Chondrocyte (in vitro differentiated cells): ENCODE measurements at places on chromosomes 16 and 17.

DNA sequence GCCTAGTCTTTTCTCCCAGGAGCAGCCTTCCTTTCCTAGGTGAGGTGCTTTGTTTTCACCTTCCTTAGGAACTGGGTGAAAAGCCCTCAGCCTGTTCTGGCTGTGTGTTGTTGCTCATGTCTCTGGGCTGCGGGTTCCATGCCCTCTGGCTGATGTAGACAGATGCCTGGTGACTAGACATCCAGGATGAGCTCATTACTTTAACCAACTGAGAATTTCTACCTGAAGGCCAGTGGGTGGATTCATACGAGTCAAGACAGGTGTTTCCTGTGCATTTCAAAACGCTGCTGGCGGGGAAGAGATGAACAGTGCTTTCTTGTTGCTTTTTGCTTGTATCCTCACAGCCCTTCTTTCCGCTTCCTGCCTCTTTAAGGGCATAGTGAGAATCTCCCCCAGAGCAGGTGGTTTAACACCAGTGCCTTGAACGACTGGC, 22.3 kb downstream of the SAP30BP start:
- peak; percentile 29 for DNase-seq

DNA sequence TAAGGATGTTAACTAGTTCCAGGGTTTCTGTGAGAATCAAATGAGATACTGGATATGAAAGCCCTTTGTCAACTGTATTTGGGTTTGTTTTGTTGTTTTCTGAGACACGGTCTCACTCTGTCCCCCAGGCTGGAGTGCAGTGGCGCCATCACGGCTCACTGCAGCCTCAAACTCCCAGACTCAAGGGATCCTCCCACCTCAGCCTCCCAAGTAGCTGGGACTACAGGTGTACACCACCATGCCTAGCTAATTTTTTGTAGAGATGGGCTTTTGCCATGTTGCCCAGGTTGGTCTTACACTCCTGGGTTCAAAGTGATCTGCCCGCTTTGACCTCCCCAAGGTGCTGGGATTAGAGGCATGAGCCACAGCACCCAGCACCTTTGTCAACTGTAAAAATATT, 8.9 kb downstream of the SUPT4H1 start:
- DNase-seq: no peak

- DNase-seq: no peak
Observed at GRCh38 chr17:4978726-4979125, 8.7 kb downstream of the CAMTA2 start.

DNA sequence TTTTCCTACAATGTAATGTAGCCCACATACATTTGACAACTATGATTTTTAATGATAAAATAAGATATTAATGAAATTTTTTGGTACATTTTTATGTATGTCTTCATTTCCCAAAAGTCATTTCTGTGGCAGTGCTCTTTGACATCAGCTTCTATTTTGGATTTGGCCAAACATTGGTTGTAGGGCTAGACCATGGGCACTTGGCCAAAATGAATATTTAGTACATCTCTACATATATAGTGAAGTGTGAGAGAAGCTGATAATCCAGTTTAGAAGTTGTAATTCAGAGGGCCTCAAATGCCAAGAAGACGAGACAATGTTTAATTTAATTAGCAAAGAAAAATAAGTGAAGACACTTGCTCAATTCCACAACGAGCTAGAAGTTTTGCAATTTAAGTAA, 724.9 kb upstream of the SOX9 start:
- no peak for DNase-seq

DNA sequence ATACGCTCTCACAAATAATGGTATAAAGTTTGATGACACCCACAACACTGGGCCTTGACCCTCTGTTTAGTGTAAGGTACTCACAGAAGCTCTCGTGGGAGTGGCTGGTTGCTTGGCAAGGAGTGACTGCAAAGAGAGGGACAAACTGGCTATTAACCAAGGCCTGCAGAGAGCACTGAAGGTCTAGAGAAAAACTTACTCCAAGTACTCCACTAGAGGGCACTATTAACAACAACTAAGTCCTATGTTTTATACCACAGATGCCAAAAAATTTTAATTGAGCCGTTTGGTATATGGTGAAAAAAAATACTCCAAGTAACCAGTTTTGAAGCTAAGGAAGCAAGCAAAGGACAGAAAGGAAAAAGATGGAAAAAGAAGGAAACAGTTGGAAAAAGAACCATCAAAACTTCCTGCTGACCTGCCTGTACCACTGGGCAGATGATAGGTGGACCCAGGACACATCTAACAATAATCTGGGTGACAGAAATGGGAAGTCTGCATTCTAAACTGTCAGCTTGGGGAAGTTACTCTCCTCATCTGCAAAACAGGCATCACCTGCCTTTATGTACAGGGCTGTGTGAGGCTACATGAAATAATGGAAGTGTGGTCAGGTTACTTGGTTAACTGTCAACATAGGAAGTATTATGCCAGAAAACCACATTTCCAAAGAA, 23.2 kb downstream of the DYNC1LI2 start:
- DNase-seq: no peak

GRCh38 chr16:59188029-59188428, 453.9 kb upstream of the GOT2 start:
- DNase-seq: no peak

GRCh38 chr17:7045492-7046126, 1.7 kb upstream of the SLC16A11 start:
- no peak for DNase-seq

DNA sequence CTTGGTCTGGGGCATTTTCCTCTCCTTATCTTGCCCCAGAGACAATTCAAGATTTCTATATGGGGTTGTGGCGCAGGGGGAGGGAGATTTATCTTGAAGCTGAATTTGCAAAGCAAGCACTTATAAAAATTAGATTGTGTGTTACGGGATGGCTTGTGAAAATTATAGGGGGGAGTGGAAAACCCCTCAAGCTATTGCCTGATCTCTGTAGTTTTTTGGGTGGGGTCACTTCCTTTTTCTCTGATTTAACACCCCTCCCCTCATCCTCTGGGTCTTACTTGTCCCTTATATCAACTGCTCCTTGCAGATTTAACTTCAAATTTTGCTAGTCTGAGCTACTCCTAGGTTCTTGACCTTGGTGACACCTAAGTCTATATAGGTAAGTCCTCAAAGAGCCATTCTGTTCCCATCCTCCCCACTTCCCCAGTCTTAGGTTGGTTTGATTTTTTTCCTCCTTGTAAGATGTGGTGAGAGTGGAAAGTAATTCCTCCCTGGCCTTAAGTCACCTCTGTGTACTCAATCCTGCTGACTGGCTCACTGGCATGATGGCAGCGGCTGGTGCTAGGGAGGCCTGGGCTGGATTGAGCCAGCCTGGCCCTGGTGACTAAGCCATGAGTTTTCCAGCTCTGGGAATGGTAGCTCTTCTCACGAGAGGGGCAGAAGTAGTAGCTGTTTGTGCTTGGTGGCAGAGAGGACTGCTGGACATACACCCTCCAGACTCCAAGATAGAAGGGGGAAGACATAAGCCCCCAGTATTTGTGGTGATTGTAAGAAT, 2.3 kb downstream of the ARL4D start:
- peak; percentile 57 for DNase-seq

DNA sequence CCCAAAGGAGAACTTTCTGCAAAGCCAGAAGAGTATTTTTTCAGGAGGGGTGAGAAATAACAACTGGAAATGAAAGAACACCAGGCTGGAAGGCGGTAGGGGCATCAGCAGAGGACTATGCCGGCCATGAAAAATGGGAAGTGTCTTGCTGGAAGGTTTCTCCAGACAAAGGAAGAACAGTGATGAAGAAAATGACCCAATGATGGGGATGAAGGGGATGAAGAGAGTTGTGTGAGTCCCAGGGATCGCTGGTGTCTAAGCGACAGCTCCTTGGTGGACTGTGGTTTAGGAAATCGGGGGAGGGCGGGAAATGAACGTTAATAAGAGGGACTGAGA, 623 bp downstream of the TTLL6 start:
- no peak for DNase-seq

GRCh38 chr16:23306199-23307100, 4.3 kb downstream of the SCNN1B start:
- DNase-seq: no peak

DNA sequence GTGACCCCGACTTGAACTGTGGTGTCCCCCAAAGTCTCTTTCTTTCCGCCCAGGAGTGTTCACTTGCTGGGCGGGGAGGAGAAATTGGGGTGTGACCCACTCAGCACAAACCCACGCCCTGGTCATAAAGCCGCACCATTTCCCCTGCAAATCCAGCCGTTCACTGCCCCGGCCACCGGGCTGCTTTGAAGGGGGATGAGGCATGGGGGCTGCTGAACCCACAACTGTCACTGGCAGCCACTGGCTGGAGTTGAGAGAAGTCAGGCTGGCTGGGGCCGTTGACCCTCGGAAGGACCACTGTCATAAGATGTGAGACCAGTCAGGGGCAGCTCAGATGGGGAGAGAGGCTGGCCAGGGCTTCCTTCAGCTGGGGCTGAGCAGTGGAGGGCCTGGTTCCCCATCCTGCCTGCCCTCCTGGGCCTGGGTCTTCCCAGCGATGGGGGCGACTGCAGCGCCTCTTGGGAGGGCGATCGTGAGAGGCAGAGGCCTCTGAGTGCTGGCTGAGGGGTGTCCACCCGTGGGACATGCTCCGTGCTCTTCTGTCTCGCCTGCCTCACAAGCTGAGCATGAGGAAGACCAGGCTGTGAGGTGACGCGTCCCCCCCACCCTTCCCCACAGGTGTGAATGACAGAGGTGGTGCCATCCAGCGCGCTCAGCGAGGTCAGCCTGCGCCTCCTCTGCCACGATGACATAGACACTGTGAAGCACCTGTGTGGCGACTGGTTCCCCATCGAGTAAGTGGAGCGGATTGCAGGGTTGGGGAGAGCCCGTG, 19.5 kb downstream of the C16orf90 start:
- no peak for DNase-seq

- no peak for DNase-seq
Observed at GRCh38 chr17:27956601-27957445, 63.7 kb upstream of the LYRM9 start.

GRCh38 chr17:39174920-39175694, 9.1 kb upstream of the ARL5C start:
- no peak for DNase-seq

DNA sequence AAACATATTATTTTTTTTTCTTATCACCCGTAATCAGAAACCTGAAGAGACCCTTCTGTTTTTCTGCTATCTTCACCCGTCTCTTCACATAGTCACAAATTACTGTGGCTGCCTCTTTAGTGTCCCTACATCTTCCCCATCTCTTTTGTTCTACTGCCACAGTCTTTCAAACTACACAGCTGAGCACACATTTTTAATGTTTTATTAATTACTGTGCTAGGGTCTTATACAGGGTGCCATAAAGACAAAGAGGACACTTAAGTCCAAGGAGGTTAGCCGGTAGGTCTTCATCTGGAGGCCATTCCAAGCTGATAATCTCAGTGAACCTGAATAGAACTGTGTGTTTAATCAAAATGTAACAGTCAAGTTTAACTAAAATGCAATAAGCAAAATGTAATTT, 20.7 kb downstream of the CNTNAP4 start:
- no peak for DNase-seq

GRCh38 chr17:59804901-59805465, 87.8 kb downstream of the TUBD1 start:
- no peak for DNase-seq

- DNase-seq: no peak
Observed at GRCh38 chr16:46715769-46716305, 26.4 kb downstream of the ORC6 start.

DNA sequence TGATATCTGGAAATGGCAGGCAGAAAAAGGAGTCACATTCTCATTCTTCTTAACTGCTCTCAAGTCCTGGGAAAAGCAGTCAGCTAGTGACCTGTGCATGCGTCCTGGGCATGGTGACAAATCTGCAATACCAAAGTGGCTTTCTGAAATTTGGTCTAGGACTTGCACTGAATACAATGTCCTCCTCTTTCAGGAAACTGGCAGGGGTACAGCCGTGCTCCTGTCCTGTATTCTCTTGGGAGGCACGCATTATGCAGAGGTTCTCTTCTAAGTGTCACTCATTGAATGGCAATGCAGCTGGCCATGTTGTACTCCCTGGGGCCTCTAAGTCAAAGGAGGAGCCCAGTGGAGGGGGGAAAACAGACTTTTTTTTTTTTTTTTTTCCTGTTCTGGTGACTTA, 10.6 kb downstream of the PHF12 start:
- DNase-seq: no peak

DNA sequence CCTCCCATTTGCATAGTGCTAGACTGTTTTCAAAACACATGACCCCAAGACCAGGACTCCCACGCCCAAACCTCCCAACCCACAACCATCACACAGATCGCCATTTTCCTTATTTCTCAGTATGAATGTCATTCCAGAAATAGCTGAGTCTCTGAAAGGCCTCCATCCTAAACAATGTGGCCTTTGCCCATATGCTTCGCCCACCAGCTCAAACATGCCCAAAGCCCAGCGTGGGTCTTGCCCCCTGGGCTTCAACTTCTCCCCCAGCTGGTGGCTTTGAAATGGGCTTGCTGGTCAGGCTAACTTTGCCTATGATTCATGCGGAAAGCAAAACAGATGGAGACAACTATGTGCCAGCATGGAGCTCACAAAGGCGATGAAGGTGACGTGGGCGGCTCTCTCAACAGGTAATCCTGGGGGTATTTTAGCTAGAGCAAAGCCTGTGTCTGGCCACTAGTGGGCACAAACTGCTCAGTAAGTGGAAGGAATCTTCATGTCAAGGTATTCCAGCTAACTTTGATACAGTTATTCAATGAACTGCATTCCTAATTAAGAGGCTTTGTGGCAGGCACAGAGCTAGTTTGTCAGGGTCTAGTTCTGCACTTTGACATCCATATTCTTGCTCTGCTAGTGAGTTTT, 17.1 kb downstream of the PMP22 start:
- DNase-seq: no peak

DNA sequence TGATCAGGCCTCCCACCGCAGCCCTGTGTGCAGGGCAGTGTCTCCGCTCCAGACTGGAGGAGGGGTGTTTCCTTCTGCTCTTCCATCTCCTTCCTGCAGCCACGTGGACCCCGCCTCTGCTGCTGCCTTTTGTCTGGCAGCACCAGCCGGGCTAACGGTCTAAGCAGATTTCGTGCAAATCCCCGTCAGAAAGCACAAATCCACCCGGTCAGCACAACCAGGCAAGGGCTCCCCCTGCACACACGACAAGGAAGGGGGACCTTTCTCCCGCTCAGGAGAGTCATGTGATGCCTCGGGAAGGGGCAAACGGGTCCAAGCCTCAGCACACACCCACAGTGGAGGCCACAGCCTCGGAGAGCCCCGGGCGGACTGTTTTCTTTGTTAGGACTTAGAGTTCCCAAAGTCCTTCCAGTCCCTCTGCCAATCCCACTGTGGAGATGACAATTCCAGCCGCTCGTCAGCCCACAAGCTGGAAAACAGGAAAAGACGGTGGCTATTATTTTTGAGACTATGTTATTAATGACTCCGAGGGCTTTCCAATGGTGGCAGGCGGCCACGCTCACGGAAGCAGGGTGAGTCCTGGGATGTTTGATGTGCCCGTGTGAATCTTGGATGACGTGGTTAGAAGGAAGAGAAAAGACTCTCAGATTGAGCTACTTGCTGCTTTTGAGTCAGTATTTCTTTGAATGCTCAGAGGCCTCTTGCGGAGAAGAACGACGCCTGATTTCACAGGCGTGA, 22.5 kb upstream of the MEAK7 start:
- DNase-seq: no peak

GRCh38 chr17:42848093-42848492, 2.9 kb upstream of the AOC3 start:
- no peak for DNase-seq

GRCh38 chr17:40058186-40058784, 4.1 kb upstream of the MED24 start:
- no peak for DNase-seq

GRCh38 chr17:36943250-36944191, 5.2 kb upstream of the AATF start:
- no peak for DNase-seq

GRCh38 chr17:31550389-31551056, 159.0 kb downstream of the RAB11FIP4 start:
- DNase-seq: no peak
